ENCODE measurements at places on chromosomes 11 and 22.

DNA sequence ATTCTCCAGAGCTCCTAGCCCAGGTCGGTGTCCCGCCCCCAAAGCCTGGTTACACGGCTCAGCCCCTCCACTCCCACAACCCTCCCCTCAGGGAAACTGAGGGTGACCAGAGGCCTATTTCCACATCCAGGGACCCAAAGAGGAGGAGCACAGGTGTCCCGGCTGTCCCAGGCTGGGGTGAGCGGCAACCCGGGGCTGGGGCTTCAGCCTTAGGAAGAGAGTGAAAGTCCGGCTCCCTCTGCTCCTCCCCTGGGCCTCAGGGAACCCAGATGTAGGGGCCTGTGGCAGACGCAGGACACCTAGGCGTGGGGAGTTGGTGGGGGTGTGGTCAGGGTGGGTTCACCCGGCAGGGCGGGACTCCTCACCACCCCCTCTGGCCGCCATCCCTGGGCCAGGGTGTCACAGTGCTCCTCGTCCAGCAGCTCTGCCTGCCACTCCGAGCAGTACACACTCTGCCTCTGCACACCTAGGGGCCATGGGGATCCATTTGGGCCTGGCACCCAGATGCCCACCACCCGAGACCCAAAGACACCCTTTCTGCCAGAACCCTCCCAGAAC is 63.1 kb downstream of the ARFGAP3 start:
- DNase-seq: no peak

GRCh38 chr11:125086633-125087296 is 23.7 kb downstream of the SLC37A2 start:
- DNase-seq: no peak

GRCh38 chr22:19882446-19883381 is 28.0 kb upstream of the GNB1L start:
- no peak for DNase-seq

DNA sequence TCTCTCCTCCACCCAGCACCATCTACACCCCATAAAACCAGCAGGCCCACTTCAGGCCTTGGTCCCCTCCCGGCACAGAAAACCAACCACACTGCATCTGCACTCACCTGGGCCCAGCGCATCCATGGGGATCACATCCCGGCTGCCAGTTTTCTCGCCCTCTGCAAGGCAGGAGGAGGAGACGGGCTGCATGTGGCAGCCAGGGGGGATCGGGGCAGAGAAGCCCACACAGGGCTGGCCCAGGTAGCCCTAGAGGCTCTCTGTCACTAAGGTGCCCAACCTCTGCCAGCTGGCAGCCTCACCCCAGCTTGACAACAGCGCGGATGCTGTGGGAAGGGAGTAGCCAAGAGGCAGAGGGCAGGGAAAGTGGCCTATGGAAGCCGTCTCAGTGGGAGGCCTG is 30.6 kb upstream of the TXNRD2 start:
- no peak for DNase-seq

DNA sequence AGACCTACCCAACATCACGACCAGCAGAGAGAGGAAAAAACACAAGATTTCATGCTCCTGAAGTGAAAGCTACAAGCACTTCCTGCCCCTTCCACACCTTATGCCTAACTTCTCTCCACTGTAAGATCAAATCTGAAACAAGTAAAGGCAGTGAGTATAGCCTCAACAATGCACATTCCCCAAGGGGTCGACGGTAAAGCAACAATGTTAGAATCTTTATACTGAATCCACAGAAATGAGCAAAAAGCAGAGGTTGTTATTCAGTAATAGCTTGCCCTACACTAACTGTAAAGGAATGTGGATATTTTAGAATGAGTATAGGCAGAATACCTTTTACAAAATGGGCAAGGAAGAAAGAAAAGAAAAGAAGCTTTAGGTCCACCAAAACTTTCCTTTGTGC is 15.6 kb downstream of the ARFGAP3 start:
- no peak for DNase-seq

GRCh38 chr22:40416636-40417035 is 46.2 kb downstream of the SGSM3 start:
- no peak for DNase-seq

- no peak for DNase-seq
These were observed 5.6 kb upstream of the RBM4 start for GRCh38 chr11:66632952-66633351.

DNA sequence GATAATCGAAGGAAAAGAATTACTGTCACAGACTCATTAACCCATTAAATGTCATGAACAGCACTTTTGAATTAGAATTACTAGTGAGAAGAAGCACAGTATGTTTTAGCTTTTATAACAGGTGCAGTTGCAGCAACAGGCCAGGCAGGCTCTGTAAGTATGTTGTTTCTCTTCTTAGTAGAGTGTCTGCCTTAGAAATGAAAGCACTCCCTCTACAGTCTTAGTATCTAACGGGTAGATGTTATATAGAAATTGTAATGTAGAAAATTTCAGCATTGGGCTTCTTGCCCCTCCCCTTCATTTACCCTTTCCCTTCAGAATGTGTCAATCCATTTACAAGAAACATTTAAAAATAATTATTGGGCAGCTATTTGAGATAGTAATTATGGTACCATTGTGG is 87.4 kb downstream of the HIPK3 start:
- DNase-seq: no peak

DNA sequence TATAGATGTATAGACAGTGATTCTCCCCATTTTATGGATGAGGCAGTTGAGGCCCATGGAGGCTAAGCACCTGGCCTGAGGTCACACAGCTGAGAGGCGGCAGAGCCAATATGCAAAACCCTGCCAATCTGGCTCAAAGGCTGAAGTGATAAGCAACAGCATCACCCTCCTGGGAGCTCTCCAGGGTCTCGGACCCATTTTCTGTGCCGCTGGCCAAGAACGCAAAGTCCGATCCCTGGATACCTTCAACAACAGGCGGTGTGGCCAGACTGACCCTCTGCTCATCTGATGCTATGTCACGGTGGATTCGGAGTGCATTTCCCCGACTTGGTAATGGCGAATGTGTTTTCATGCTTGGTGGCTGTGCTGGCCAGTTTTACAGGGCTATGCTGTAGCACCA is 595.0 kb downstream of the TBC1D22A start:
- no peak for DNase-seq

DNA sequence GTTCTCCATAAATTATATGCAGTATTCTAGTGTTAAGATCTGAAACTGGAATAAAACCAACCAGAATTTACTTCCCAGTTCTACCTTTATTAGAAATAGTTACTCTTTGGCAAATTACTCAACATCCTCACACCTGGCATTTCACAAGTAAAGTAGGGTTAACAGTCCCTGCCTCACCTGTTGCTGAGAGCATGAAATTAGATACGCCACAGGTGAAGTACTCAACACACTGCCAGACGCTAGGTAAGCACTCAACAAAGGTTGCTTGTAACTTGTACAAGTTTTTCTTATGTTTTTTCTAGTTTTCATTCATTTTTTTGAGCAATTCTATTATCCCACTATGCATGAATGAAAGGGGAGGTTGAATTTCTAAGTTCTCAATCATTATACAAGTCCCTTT is 267.6 kb upstream of the ARHGAP42 start:
- no peak for DNase-seq

DNA sequence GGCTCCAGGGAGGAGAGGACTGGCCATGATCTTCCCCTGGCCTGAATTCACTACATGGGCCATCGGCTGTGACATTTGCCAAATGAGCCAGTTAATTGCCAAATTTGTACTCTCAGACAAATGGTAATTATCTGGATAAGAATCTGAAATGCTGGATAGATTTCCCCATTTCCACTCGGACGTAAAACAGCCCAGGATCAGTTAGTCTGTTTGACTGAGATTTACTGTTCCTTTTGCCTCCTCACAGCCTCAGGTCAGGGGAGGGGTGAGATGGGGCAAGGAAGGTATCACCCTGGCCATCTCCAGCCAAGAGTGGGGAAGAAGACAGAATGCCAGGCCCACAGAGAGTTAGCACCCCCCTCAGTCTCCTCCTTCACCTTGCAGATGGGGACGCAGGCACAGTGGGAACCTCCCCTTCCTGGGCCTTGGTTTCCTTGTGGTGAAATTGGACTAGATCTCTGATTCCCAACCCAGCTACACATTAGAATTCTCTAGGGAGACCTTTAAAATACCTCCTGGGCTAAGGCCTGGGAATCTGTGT is 5.2 kb downstream of the TRIM29 start:
- DNase-seq: no peak

DNA sequence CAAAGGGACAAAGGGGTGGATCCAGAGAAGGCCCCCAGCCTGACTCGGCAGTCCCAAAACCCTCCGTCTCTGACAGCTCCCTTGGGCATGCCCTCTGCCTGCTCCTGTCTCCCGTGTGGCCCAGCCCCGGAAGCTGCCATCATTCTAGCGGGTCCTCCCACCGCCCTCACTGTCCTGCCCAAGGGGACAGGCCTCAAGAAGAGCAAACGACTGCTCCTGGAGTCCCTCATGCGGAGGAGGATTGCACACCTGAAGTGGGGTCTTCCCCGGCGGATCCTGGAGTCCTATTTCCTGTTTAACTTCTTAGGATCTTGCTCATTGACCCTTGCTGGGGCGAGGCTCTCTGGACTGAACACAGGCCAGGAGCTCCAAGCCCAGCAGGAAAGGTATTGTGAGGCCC is 2.6 kb upstream of the MEI1 start:
- DNase-seq: no peak

DNA sequence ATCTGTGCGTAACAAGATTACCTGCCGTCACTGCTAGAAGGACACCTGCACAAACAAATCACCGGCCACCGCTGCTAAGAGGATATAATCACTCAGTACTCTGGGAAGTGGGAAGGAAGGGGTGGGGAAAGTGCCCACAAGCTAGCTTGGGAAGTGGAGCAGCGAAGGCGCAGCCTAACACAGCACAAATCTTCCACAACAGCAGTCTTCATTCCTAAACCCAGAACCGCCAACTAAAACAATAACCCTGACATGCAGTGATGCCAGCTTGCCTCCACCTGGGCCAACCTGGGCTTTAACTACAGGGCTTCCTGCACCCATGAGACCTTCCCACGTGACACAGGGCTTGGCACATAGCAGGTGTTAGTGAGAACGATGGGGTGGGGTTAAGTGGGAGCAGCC is 5.1 kb downstream of the DGCR2 start:
- no peak for DNase-seq

- DNase-seq: no peak
These were observed 144.9 kb upstream of the SESN3 start for GRCh38 chr11:95375886-95376285.

- DNase-seq: no peak
These were observed 253.3 kb downstream of the BUD13 start for GRCh38 chr11:116519499-116519898.

DNA sequence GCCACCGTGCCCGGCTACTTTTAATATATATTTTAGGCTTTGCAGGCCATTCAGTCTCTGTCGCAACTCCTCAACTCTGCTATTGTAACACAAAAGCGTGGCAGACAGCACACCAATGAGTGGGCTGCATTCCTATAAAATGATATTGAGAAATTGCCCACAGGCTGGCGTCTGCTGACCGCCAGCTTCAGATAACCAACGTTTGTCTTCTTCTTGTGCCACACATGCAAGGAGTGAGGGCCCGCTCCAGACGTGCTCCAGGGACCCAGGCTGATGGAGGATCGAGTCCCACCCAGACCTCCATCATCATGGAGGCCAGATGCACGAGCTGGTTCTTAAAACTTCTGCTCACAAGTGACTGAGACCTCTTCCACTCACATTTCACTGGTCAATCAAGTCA is 35.4 kb upstream of the LINC01488 start:
- no peak for DNase-seq

GRCh38 chr11:66106786-66107599 is 36.9 kb downstream of the PACS1 start:
- DNase-seq: no peak

GRCh38 chr11:2771758-2772466 is 72.1 kb upstream of the KCNQ1OT1 start:
- no peak for DNase-seq

DNA sequence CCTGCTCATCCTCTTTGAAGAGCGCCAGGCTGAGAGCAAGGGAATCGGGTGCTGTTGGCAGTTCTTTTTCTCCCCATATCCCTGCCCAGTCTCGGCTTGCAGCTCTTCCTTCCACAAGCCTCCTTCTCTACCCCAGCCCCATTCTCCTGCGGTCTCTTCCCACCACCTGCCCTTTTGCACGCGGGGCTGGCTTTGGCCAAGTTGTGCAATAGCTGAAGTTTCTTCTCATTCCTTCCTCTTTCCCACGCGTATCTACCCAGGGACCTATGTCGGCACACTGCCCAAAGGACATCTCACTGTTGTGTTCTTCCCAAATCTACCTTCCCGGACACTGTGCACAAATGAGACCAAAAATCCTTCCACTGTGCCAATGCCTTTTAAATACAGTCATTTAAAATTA is 22.3 kb upstream of the HTR3A start:
- no peak for DNase-seq

GRCh38 chr11:104154296-104154695 is 9.7 kb downstream of the PDGFD start:
- DNase-seq: no peak

GRCh38 chr11:46285594-46286033 is 8.2 kb downstream of the CREB3L1 start:
- DNase-seq: no peak

- peak; percentile 50 for DNase-seq
These were observed 64.2 kb downstream of the CACNA1I start for GRCh38 chr22:39634530-39635405.

DNA sequence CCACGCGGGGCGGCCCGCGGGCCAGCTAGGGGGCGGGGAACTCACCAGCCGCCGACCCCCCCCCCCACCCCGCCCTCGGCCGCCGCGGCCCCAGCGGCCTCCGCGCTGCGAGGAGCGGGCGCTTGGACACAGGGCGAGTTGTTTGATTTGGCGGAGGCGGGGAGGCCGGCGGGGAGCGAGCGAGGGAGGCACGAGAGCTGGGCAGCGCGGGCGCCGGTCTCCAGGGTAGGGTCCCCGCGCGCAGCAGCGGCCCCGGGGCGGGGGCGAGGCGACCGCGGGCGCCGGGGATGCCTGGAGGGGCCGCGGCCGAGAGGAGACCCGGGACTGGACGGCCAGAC is 64.4 kb downstream of the NAV2 start:
- no peak for DNase-seq

DNA sequence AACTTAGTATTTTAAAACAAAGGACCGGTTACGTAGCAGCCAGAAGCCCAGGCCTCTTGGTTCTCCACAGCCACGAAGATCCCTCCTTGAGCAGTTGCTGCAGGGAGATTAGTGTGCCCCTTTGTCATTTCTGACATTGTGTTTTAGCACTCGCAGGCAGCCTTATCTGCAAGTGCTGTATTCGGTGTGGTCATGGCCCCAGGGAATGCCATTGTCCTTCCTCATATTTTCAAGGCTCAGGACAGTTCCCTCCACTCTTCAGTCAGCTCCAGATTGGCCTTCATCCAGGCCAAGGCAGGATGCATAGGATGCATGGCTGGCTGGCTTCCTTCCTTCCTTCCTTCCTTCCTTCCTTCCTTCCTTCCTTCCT is 88.5 kb downstream of the ZBTB16 start:
- DNase-seq: no peak
